ENCODE measurements at places on chromosomes 1 and 21.
A peak's percentile ranks its signal among the peaks of the same experiment; 100 is the strongest.

GRCh38 chr1:225592362-225593025, 60.4 kb downstream of the ENAH start:
- no peak for DNase-seq

DNA sequence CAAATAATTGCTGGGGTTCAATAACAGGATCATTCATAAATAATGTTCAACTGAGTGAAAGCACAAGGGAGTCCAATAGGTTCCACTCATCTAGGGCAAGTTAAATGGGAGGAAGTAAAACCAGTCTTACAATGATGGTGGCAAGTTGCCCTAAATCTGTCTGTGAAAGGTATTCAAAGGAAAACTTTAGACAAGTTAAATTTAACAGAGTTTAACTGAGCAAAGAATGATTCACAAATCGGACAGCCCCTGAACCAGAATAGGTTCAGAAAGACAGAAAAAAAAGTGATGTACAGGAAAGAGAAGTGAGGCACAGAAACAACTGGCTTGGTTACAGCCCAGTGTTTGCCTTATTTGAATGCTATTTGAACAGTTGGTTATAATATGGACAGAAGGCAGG, 183.5 kb upstream of the ADGRL4 start:
- DNase-seq: no peak

DNA sequence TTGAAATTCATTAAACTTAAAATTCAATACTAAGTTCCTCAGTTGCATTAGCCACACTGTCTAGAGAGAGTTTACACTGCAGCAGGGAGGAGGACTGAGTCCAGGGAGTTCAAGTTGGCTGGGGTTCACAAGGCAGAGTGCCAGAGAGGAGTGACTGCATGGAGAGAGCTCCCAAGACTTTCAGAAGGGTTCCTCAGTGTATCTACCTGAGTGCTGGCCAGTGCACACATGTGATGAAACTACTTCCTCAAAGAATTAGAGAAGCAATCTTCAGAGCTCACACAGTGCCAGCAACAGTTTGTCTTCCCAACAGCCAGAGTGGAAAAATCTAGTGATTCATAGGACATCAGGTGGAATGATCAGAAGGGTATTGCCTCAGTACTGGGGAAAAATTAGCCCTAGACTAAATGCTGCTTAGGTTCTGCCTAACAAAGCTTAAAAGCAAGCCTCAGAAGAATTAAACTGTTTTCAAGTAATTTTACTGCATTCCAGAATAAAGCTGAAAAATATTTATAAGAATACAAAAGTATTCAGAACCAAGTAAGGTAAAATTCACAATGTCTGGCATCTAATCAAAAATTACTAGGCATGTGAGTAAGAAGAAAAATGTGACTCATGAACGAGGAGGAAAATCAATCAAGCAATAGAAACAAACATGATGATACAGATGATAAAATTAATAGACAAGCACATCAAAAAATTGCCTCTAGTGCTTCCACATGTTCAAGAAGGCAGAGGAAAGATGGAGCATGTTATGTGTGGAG, 10.4 kb upstream of the WNT3A start:
- no peak for DNase-seq

GRCh38 chr21:34243562-34243961, 120.2 kb upstream of the KCNE2 start:
- no peak for DNase-seq

DNA sequence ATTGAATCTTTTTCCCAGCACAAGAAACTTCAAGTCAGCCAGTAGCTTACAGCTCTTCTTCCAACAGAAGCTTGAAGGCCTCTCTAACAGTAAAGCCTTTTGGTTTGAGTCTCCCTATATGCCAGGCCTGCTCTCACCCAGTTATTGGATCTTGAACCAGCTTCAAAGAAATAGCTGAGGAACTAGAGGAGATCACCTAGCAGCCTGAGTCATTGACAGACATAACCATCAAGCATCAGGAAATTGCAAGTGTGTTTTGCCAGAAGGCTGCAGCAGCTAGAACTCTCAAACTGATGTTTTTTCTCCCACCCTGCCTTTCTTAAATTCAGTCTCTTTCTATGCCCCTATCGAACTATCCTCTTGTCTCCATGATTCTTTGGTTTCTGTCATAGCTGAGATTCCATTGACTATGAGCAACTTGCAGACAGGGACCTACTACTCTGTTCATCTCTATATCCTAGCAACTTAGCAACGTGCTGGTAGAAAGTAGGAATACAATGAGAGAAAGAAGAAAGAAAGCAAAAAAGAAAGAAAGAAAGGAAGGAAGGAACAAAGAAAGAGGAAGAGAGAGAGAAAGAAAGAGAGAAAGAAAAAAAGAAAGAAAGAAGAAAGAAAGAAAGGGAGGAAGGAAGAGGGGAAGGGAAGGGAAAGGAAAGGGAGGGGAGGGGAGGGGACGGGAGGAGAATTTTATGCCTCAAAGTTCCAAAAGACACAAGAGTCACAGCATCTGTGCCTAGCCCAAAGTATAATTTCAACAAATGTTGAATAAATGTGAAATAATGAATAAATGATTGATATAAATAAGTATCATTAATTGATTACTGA, 60.0 kb upstream of the FGGY start:
- no peak for DNase-seq

GRCh38 chr1:178438432-178438831, 58.3 kb downstream of the CLEC20A start:
- DNase-seq: no peak

DNA sequence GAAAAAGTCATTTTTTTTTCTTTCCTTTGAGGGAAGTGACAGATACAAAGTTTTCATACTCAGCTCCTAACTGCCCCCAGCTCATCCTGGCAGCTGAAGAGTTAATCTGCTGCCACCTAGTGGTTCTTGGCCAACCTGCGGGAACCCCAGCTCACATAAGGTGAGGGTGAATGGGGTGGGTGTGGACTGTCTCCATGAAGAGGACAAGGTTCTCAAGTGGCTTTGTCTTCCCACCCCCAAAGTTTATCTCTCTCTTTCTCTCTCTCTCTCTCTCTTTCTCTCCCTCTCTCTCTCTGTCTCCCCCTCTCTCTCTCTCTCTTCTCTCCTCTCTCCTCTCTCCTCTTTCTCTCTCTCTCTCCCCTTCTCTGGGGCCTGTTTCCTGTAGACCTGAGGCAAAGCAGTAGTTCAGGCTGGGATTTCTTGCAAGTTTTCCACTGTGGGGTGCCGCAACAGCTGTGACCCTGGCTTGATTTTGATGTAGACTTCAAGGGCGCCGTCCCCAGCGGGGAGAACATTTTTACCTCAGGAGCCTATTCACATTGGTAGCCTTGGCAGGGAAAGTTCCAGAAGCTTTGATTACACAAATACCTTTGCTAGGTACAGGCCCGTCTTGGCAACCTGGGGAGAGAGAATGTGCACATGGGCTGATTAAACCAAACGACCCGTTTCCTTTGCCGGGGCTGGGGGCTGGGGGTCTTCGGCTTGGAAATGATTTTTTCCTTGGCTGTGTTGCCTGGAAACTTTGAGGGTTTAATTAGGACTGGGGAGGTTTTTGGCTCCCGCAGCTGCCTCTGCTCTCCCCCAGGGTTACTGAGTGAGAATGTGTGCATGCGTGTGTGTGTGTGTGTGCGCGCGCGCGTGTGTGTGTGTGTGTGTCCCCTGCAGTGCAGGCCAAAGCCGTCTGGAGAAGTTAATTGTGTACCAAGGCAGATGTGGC, 135.9 kb downstream of the TM2D1 start:
- DNase-seq: no peak

DNA sequence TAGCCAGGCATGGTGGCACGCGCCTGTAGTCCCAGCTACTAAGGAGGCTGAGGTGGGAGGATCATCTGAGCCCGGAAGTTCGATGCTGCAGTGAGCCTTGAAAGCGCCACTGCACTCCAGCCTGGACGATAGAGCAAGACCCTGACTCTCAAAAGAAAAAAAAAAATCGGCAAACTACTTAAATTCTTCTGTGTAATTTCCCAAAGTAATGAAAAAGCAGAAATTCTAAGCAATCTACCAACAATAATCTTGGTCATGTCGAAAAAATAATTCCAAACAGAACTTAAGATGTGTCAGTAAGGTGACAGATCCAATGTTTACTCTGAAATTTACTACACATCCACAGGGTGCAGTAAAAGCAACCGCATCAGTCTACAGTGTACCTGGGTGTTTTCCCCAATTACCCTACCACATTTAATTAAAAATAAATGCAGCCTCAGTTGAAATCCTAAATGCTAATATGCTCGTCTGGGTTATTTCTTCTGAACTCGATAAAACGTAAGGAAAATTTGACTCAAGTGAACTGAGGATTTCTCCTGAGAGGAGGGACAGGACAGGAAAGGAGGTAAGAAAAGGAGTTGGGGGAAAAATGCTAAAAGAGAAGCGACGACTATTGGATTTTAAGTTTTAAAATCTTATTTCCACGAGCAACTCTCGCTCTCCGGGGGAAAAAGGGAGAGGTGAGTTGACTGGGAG, 801 bp downstream of the EPRS1 start:
- no peak for DNase-seq

DNA sequence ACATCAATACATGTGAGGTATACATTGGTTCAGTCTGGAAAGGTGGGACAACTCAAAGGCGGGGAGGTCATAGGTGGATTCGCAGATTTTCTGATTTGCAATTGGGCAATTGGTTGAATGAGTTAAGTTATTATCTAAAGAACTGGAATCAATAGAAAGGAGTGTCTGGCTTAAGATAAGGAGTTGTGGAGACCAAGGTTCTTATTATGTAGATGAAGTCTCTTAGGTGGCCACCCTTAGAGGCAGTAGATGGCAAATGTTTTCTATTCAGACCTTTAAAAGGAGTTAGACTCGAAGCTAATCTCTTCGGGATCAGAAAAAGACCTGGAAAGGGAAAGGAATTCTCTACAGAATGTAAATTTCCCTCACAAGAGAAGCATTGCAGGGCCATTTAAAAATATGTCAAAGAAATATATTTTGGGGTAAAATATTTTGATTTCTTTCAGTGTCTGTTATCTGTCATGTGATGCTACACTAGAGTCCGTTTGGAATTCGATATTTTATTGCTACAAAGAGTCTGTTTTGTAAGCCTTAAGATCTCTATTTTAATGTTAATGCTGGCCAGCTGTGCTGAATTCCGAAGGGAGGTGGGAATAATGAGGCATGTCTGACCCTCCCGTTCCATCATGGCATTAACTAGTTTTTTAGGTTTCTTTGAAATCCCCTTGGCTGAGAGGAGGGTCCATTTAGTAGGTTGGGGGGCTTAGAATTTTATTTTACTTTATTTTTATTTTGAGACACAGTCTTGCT, 265.1 kb downstream of the PTPRU start:
- no peak for DNase-seq

GRCh38 chr1:39408641-39409054, 82.8 kb upstream of the BMP8A start:
- DNase-seq: peak; percentile 79

DNA sequence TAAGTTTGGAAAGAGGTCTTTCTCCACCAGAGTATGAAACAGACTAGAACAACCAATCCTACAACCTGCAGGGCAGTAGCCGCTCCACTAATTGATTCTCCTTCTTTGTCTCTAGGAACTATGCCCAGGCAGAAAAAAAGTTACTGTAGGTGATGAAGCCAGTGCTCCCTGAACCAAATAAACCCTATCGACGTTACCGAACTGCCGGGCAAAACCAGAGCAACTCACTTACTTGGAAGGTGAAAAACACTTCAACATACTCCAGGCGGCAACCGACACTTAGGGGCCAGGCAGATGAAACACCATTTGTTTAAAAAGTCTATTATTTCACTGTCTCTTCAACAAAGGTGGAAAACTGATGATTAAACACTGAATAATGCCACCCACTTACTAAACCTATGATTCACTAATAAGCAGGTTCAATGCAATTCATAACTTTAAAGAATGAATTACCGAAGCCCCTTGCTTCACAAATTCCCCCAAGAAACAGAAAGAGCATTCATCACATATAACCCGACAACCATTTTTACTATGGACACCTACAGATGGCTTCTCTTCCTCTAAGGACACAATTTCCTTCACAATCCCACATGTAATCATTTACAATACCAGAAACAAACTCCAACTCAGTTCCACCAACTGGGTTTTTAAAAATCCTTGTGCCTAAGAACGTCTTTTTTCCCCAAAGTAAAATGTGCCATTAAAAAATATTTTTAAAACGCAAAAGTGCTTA, 1.6 kb downstream of the NRIP1 start:
- DNase-seq: no peak

- no peak for DNase-seq
Measured at GRCh38 chr1:101520302-101520701, 283.5 kb downstream of the S1PR1 start.

DNA sequence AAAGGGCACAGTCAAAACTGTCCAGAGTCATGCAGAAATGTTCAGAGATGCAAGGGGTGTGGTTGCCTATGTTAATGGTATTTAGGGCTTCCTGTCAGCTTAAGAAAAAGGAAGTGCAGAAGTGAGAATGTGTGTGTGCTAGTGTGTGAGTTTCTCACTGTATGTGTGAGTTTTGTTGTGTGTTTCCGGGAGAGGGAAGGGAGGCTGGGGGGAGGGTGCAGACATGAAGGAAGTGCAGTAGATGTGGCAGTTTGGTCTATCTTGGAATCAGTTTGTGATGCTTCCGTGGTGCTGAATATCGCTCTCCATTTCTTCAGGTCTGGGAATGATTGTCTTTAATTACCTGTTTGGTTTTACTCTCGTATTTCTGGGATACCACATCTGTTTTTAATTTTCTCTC, 16.5 kb upstream of the ATP6V1G3 start:
- DNase-seq: no peak

- no peak for DNase-seq
Measured at GRCh38 chr1:93851327-93851712, 27.7 kb downstream of the DNTTIP2 start.

DNA sequence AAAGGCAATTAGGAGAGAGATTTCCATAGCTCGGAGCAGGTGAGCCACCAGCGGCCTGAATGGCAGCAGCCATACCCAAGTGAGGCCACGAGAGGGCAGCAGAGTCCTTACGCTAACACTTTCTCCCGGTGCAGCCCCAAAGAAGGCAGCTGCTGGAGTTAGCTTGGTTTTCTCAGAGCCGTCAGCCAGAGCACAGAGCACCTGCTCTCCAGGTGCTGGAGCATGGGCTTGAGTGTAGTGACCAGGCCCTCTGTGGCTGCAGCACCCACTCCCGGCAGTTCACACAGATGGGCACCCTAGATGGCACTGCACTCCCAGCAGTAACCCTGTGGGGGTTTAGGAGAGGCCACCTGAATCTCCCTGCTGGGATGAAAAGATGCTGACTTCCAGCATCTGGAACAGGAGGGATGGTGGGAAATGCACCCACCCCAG, 45.8 kb downstream of the TMCC2 start:
- DNase-seq: peak; percentile 86

- DNase-seq: no peak
Measured at GRCh38 chr1:64861611-64862010, 104.7 kb downstream of the JAK1 start.

DNA sequence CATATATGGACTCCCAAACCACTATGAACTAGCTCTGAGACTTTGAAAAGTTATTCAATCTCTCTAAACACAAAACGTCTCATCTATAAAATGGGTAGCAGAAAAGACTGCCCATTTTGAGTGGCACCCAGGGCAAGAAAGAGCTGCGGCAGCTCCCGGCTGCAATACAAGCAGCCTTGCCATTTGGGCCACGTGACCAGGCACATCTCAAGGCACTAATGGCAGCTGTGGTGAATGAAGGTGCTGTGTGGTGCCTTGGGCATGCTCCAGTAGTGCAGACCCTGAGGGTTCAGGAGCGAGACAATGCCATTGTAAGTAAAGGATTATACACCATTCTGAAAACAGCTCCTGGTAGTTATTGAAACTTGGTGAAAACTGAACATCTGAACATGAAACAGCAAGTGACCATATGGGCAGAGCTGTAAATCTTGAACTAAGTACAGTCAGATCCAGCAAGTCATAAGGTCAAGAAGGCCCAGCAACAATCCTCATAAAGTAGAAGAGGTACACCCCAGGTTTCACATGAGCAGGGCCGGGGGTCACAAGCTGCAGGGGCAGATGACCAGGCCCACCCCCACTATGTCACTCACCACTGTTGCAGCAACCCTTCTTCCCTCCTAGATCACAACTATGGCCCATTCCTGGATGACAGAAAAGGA, 39.4 kb upstream of the HIVEP3 start:
- DNase-seq: no peak

Data from omental fat pad (tissue), 4 donors.